H7 (cell line): ENCODE measurements at places on chromosomes 3 and 15. TPM values are rescaled to one million over a fixed set of nuclear protein-coding genes. Genes with fewer than 3 reads are reported as not detected.

The FAM81A gene
- 0.07 and 0.21 TPM in 2 replicates for total RNA-seq

The STAC gene
- total RNA-seq: 5.2 and 7.1 TPM in 2 replicates

The TMCO5A gene
- total RNA-seq: not detected in 2 replicates

The ADCY5 gene
- total RNA-seq: 2.4 and 5.1 TPM in 2 replicates

The INKA1 gene
- total RNA-seq: 2.3 and 6.5 TPM in 2 replicates

The BTLA gene
- not detected in 2 replicates for total RNA-seq

The IQCB1 gene
- 26.4 and 44.6 TPM in 2 replicates for total RNA-seq

The MUC13 gene
- total RNA-seq: 0.04 TPM in 1 of 2 replicates, not detected in the other

The CACNA2D2 gene
- total RNA-seq: 5.5 and 5.9 TPM in 2 replicates

The SAMMSON gene
- total RNA-seq: 0.04 TPM in 1 of 2 replicates, not detected in the other

The FETUB gene
- not detected in 2 replicates for total RNA-seq

The LRTM1 gene
- total RNA-seq: not detected in 2 replicates

The RASGRF1 gene
- total RNA-seq: 0.11 and 0.14 TPM in 2 replicates

The TRH gene
- 0.41 and 0.59 TPM in 2 replicates for total RNA-seq

The MUC20 gene
- total RNA-seq: 0.52 and 0.69 TPM in 2 replicates

The GOLGA8T gene
- total RNA-seq: 0.35 and 1.1 TPM in 2 replicates

The SI gene
- not detected in 2 replicates for total RNA-seq

GRCh38 chr3:6578526-6578925 is 282.4 kb upstream of the GRM7 start:
- no peak for DNase-seq

DNA sequence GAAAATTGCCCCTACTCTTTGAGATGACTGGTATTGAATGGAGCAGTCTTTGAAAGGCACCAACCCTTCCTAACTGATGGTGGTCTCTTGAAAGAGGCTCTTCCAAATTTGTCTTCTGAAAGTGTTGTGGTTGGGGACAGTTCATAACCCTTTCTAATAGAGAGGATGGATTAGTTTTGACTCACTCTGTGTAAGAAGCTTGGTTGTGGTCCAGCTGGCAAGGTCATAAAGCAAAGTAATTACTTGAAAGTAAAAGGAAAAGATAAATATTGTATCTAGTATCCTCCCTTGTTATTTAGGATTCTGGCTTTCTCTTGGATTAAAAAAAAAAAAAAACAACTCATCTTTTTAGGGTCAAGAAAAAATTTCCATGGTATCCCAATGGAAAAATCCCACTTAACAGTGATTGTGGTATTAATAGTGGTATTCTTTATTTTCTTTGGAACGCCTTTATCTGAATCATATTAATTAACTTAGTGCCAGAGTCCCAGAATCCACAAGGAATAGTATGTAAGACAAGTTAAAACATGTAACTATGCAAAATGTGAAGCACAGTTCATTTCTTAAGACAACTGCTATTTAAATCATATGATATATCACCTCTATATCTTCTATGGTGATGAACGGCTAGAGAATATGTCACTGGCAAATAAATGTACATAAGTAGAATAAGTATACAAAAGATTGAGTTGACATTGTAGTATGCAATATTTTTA is 469.3 kb upstream of the CDIN1 start:
- no peak for DNase-seq

DNA sequence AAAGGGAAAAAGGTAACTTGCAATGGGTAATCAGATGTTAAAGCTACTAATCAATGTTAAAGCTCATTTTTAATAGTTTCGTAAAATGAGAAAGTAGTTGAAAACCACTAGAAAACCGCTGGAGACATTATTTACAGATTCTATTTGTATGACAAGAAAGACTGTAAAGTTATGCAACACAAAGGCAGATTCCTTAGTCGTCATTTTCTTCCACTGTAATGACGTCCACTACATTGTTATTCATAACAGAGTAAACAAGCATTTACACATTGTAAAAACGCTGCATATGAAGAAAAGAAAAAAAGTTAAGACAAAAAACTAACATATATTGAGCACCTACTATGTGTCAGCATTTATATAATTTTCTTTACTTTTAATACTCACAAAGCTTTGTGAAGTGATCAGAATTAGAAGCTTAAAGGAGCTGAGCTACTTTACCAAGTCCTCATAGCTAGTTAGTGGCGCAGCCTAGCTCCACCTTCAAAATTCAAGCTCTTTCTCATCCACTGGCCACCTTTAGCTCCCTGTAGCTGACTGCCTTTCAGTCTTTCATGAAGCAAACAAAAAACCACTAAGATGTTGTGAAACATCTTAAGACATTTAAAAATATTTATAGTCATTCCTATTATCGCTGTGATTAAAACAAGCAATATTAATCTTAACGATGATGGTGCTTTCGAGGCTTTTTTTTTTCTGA is 100.1 kb upstream of the CDIN1 start:
- peak; percentile 22 for DNase-seq

GRCh38 chr3:63872135-63872924 is 8.7 kb downstream of the ATXN7 start:
- no peak for DNase-seq

GRCh38 chr3:26559227-26559626 is 63.3 kb upstream of the LRRC3B start:
- DNase-seq: no peak

- no peak for DNase-seq
These were observed 993 bp downstream of the PLCL2 start for GRCh38 chr3:16885593-16886302.

- DNase-seq: no peak
These were observed 69.1 kb downstream of the PEX5L start for GRCh38 chr3:179967622-179968021.

DNA sequence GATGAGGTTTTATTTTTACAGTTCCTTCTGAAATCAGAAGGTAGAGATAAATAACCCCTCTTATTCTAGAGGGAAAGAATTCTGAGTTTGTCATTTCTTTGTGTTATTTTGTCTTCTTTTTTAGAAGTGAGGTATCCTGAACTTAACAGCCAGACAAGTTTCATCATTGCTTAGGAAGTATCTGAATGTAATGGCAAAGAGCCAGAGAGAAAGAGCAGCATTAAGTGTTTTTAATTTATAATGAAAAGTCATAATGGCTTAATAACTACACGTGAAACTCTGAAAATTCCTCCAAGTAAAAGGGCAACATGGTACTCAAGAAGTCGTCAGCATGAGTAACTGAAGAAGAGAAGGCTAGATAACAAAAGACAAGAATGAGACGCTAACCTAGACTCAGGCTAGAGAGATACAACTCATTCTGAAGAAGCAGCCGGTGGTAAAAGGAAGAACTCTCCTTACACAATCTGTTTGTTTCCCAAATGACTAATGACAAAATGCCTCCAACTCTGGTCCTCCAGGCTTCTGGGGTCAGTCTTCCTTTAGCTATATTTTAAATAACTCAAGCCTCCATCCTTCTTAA is 116.2 kb upstream of the NECTIN3 start:
- no peak for DNase-seq

DNA sequence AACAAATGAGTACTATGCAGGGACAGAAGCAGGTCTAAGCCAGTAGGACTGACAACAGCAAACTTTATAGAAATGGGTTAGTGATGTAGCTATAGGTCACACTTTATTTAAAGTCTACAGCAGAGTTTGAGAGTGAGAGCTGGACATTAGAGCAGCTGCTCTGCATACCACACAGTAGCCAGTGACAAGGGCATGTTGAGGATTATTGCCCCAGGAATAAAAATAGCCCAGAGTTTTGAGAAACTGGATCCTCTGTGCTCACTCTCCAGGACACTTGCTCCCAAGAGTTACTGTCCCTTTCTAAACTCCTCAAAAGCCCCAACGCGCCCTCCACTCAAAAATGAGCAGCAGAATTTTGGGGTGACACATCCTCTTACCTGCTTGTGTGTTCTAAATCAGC is 21.1 kb downstream of the LRTM1 start:
- no peak for DNase-seq

- no peak for DNase-seq
These were observed 11.0 kb downstream of the STARD5 start for GRCh38 chr15:81312790-81313543.

DNA sequence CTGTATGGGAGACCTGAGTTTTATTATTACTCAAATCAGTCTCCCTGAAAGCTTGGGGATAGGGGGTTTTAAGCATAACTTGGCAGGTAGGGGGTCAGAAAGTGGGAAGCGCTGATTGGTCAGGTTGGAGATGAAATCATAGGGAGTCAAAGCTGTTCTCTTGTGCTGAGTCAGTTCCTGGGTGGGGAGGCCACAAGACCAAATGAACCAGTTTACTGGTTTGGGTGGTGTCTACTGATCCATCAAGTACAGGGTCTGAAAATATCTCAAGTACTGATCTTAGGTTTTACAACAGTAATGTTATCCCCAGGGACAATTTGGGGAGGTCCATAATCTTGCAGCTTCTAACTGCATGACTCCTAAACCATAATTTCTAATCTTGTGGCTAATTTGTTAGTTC is 17.8 kb upstream of the IQCF6 start:
- DNase-seq: no peak

GRCh38 chr3:178277605-178278004 is 258.6 kb upstream of the KCNMB2 start:
- no peak for DNase-seq

DNA sequence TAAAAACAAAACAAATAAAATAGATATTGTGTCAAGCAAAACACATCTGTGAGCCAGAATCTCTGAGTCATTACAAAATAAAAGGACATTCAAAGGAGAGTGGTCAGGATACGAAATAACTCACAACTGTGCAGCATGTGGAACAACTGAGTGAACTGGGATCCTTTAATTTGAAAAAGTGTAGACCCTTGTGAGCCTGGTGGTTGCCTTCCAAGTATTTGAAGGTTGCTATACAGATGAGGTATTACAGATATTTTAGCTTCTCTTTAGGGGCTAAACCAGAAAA is 26.7 kb downstream of the KCNMB2 start:
- no peak for DNase-seq

DNA sequence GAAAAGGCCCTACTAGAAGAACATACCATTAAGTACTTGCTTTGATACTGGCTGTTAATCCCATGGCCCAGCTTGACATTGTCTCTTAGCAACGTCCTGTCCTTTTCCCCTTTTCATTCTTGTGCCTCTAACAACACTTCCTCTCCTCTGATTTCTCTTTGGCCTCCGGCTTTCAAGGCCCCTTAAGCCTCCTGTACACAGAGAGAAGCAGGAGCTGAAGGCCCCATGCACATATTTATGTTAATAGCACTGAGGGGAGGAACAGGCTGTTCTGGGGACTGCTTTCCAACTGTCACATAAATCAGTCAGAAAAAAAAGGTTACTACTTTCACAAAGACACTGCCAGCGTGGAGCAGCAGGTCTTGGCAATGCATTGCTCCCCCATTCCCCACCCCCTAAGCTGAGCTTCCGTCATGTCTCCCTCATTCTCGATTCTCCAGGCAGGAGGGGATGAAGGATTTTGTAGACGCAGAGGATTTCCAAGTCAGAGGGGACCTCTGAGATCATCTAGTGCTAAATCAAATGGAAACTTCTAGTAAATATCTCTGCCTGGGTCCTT is 257.4 kb upstream of the ADAMTS9 start:
- peak; percentile 25 for DNase-seq

DNA sequence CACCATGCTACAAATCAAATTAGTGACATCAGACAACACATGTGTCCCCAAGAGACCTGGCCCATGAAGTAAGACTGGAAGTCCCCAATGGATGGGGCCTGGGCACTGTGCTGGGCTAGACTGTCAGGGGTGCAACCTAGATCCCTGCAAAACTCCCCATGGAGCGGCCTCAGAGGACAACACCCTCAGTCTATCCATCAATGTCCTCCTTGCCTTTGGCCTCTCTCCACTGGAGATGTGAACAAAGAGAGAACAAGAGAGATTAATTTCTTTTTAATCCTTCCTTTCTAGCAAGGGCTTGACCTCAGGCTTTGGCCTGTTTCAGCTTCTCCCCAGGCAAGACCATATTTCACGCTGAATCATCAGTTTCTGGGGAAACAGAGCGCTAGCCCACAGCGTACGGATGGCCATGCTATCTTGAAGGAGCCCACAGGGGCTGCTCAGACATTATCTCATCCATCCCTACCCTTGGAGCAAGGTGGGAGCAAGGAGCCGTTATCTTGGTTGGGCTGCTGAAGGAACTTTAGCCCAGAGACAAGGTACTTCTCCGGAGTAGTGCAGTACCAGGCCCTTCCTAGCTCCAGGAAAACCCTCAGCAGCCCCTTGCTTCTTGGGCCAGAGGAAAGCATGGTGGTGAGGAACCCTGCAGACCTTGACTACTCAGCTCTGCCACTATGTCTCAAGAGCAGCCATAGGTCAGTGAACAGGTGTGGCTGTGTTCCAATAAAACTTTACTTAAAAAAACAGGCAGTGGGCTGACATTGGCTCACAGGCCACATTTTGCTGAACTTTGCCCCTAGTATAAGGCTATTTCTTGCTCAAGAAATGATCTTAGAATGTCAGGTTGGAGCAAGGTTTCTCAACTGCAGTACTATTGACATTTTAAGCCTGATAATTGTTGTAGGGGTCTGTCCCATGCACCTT is 72.7 kb upstream of the WNT5A start:
- DNase-seq: no peak

GRCh38 chr3:149145356-149145755 is 15.9 kb downstream of the HPS3 start:
- no peak for DNase-seq

DNA sequence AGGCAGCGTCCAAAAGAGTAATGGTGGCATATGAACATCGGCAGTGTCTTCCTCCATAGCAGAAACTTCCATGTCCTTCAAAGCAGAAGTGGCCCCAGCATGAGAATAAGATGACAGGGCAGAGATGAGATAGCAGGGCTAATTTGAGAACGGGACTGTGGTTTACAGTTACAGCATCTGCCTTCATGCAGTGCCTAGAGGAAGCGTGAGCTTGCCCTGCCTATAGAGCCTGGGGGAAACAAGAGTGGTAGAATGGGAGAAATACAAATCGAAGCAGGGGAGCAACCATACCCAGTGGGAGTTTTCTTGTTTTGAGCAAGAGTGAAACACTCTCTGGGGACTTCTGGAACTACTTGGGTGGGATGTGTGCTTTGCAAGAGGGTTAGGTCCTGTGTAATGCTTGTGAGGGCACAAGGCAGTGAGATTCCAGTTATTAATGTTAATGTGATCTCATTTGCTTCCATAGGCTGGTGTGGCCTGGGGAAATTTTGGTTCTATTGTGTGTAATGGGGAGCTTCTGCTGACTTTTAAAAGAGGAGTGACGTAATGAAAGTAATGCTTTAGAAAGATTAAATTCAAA is 616.9 kb downstream of the ZIC1 start:
- DNase-seq: no peak

DNA sequence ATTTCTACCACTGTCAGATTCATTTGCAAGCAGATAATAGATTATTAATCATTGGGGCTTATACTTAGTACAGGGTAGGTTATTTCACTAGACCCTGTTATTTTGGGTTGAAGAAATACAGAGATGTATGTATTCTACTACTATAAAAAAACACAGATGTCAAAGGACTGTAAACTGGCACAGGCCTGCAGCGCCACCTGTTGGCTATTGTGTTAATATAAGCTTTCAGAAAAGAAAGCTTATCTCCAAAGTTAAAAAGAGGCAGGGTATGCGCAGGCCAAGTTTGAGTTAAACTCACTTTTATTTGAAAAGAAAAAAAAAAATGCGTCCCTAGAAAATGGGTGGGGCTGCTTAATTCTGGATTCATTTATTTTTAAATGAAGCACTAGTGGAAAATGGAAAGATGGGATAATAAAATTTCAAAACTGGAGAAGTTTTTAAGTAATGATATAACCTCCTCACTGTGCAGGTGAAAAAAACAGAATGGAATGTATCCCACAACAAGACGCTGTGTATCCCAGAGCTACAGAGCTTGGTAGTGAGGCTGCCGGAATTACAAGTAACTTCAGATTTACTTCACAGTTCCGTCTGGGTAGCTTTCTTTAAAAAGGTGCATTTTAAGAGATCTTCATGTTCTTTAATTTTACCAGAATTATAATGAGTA is 407.2 kb upstream of the TGFBR2 start:
- peak; percentile 15 for DNase-seq

GRCh38 chr3:127911421-127911931 is 3.6 kb upstream of the KBTBD12 start:
- no peak for DNase-seq

- no peak for DNase-seq
These were observed 619.9 kb upstream of the SUCLG2 start for GRCh38 chr3:68274286-68274685.
